ENCODE measurements at places on chromosomes 1 and 21.

DNA sequence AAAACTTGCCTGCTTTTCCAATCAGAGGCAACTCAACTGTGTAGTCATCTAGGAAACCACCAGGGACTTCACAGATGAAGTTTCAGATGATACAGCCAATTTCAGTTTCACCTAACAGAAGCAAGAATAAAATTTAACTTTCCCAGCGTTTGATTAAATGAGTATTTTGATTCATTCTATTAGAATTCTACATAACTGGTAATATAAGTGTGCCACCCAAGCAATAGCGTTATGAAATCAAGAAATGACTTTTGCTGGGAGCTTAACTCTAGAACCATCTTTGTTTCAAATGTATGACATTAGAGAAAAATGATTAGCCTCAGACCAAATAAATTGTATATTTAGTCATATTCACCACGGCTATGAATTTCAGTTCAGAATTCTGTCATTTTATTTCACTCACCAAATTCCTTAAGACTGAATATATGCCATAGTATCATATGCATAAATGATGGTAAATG lies 239.3 kb downstream of the NRIP1 start:
- no peak for DNase-seq

GRCh38 chr1:61463220-61463619 lies 261.7 kb downstream of the TM2D1 start:
- DNase-seq: no peak

DNA sequence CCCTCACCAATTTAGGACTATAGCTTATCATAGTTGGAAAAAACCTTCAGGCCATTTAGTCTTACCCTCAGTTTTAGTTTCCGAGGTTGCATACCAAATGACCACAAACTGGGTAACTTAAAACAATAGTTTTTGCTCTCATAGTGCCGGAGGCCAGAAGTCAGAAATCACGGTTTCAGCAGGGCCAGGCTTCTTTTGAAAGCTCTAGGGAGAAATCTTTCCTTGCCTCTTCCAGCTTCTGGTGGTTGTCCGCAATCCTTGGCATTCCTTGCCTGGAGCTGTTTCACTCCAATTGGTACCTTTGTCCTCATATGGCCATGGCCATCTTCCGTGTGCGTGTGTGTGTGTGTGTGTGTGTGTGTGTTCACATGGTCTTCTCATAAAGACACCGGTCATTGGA lies 12.4 kb upstream of the PLXNA2 start:
- DNase-seq: no peak

DNA sequence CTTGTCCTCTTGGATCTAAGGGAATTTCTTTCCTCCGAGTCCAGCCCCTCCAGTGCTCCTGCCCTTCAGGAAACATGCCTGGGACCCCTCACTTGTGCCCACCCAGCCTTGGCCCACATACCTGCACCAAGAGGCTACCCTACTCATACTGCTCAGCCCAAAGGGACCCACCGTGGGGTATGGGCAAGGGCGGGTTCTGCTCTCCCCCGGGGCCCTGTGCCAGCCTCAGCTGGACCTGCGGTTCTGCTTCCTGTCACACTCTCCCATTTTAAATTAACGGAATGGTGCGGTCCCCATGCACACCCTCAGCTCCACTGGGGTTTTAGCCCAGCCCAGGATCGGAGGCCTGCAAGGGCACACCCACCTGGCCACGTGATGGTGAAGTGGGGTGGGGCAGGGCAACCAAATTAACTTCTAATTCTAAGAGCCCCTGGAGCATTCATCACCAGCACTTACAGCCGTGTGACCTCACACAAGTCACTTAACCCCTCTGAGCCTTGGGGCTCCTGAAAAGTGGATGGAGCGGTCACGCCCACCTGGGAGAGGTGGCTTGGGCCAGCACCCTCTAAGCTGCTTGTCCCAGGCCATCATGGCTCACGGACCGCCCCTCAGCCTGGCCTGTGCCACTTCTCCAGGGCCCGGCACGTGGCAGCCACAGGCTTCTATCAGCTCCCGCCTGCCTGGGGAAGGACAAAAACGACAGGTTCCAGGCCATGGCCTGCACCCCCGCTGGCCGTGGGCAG lies 28.3 kb downstream of the TP73 start:
- no peak for DNase-seq

DNA sequence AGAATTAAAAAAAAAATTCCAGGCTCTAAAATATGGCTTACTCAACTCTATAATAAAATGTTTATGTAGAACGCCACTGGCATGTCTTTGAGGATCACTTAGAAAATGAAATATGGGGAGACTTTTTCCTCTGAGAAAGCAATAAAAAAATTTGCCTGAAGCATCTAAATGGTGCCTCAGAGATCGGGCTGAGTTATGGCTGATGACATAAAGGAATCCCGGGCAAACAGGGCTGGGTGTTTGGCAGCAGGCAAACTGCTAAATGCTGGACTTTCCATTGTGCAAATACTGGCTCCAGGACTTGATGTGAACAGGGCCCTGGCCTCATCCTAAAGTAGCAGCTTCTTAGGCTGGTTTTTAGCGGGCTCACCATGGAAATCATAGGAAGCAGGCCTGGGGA lies 44.5 kb upstream of the C1orf87 start:
- no peak for DNase-seq

- DNase-seq: no peak
Observed at GRCh38 chr1:228353601-228354371, 52.8 kb downstream of the TRIM11 start.

- no peak for DNase-seq
Observed at GRCh38 chr1:234047123-234047522, 142.6 kb downstream of the SLC35F3 start.

DNA sequence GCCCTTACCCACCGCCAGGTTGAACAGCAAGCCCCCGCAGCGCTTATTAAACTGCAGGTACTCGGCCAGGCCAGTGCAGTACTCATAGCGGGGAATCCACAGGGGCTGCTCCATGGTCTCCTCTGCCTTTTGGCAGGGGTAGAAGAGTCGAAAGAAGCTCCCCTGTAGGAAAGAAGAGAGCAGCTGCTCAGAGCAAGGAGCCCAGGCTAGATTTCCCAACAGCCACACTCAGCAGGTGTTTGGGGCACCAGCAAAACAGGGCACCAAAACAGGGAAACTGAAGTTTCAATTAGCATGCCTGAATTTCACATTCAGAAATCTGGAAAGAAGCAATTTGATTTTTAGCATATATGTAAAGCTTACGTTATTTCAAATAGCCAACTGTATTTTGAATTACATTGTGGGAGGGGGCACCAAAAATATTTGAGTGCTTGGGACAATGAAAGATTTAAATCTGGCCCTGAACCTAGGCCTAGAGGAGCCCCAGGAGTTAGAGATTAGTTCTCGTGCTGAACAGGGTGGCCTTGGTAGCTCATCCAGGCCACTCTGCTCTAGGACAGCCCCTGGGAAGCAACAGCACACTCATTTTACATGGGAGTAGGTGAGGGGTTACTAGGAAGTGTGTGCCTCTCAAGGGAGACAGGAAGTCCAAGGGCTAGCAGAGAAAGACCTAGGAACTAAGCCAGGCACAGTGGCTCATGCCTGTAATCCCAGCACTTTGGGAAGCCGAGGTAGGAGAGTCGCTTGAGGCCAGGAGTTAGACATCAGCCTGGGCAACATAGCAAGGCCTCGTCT lies 8.2 kb downstream of the PAFAH2 start:
- no peak for DNase-seq

DNA sequence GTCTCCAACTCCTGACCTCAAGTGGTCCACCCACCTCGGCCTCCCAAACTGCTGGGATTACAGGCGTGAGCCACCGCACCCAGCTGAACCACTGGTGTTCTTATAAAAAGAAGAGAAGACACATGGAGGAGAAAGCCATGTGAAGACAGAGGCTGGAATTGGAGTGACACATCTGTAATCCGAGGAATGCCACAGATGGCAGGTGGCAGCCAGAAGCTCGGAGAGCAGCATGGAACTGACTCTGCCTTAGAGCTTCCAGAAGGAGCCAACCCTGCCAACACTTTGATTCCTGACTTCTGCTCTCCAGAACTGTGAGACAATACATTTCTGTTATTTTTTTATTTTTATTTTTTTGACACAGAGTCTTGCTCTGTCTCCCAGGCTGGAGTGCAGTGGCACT lies 59.0 kb upstream of the ATP2B4 start:
- no peak for DNase-seq

DNA sequence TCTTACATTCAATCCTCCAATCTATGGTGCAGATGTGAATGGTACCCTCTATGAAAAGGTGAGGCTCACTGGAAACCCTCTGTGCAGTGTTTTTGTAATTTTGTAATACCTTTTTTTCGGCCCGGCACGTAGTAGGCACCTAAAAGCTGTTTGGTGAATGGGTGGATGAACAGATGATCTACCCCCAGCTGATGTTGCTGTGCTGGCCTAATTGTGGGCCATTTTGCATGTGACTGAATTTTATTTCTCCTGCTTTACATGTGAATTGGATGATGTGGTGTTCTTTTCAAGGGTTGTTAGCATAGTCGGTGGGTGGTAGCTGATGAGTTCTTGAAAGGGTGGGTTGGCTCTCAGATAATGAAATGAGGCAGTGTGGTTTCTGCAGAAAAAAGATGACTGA lies 10.4 kb downstream of the KDM4A start:
- no peak for DNase-seq

DNA sequence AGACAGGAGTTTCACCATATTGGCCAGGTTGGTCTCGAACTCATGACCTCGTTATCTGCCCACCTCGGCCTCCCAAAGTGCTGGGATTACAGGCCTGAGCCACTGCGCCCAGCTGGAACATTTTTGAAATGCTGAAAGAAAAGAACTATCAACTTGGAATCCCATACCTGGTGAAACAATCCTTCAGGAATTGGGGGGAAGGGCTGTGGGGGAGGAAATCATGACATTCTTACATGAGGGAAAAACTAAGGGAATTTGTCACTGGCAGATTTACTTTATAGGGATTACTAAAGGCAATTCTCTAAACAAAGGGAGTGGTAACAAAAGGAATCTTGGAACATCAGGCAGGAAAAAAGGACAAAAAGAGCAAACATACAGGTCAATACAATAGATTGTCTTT lies 25.8 kb downstream of the NDUFS5 start:
- no peak for DNase-seq

DNA sequence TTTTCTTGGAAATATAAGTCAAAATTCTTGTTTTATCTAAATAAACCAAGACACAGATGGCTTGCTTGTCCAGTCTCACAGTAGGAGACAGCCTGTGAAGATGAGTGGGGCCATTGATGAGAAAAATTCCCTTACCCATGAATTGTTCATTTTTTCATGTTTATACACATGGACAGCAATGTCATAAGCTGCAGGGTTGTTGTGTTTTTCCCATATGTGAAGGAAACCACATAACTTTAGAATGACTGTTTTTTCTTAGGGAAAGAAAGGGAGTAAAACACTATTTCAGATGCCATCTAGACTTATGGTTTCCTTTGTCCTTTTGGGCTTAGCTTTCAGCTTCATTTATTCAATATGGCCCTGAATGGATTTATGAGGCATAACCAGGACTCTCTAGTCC lies 622.5 kb upstream of the NR5A2 start:
- DNase-seq: no peak

GRCh38 chr1:101460739-101461138 lies 223.9 kb downstream of the S1PR1 start:
- DNase-seq: no peak

DNA sequence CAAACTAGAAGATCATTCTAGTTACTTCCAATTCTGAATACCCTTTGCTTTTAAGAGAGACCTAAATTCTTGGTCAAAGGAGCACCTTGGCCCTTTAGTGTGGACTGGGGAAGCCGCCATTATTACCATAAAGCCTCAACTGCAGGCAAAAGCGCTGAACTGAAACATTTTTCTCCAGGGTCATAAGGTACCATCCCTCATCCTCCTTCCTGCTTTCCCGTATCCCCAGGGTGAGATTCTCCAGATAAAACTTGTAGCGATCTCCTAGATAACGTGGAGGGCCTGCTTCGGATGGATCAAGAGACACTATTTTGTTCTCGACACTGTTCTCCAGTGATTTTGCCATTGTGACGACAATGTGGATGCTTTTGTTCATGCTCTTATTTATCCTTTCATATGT lies 9.8 kb downstream of the SLAMF1 start:
- no peak for DNase-seq

DNA sequence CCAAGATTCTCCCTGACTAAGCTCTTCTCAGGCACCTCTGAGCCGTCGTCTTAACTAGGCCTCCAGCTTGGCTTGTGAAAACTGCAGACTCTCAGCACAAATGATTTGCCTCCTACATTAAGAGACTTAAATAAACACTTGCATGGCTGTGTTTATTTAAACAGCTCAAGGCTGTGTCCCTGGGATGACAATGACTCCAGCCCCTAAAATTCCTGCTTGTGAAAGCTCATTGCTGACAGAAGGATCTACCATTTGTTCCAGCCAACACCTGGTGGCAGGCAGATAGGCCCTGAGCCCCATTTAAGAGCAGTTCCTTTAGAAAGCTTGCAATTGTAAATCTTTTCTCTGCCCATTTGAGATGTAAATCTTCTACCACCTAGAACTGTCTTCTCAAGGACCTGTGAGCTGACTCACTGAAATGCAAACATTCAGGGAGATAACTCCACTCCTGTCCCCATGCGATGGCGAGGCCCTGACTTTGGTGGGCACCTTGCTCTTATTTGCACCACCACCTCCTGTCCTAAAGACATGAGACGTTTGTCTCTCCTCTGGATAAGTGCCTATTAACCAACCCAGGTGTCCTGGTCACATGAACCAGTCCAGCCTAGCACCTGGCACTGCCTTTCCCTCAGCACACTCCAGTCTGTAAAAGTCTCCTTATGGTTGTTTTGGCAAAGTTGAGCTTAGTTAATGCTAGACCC lies 15.1 kb upstream of the PCP4 start:
- DNase-seq: no peak

DNA sequence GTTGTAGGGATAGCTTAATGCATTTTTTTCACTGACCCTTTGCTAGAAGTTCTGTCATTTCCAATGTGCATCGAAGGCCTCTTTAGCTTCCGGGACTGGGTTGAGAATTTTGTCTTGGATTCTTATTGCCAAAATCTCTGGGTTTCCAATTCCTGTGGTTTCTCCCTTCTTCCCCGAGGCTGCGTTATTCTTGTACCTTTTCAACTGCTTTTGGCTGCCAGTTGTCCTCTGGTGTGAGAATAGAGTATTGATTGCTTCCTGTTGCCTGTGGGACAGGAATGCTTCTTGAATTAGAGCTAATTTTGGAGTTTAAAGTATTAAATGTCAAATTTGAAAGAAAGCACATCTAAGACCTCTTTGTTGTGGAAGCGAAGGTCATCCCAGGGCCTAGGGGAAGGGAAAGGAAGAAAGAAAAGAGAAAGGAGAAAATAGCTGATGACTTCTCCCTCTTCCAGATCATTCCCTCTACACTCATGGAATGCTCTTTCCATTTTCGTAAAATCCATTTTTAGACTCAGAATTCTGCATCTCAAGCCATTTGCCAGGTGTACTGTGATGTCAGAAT lies 21.1 kb downstream of the HUNK start:
- no peak for DNase-seq

GRCh38 chr1:36520056-36520455 lies 37.3 kb upstream of the CSF3R start:
- no peak for DNase-seq

GRCh38 chr21:41764558-41765419 lies 2.1 kb downstream of the RIPK4 start:
- no peak for DNase-seq

DNA sequence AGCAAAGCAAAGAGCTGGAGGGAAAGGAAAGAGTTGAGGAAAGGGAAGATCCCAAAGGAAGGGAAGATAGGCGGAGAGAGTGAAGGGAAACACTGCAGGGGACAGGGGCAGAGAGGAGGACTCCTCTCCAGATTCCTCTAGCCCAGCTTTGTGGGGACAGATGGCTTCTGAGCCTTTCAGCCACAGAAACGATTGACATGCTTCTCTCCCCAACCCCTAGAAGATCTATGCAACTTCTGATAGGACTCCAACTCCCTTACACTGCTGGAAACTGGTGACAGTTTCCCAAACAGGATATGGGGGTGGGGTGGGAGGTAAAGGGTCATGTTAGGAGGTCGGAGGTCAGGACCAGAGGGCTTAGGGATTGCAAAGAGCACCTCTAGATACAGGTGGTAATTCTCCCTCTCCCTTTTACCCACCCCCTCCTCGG lies 6.5 kb downstream of the MEX3A start:
- DNase-seq: no peak

All from NCI-H526 treated with DMSO at 0.1 percent for 48 hours (cell line).